ENCODE measurements at places on chromosomes 5 and 9.

DNA sequence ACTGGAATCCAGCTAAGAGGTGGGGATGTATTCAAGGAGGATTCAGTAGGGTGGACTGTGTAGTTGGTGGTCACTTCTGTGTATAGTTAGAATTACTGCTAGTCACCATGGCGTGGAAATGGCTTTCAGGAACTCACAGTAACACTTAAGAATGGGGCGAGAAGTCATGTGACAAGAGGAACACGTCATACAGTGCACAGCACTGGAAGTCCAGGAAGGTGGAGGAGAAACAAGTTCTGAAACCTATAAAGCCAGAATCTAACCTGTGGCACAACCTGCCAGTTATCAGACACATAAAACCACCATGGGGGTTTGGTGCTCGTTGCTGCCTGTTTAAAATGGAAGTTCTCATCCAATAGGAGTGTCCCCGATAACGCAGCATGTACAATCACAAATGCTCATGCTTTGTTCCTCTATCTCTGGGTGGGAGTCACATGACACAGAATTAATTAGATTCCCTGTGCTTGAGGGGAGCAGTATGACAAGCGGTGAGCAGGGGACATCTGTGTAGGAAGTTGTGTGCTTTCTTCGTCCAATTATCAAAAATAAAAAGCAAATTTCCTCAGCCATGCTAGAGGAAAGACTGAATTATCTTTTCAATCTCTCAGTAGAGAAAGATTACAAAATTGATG is 193.0 kb downstream of the SPOCK1 start:
- DNase-seq, result no peak

GRCh38 chr5:52893105-52893504 is 96.0 kb upstream of the ITGA2 start:
- DNase-seq, result no peak

DNA sequence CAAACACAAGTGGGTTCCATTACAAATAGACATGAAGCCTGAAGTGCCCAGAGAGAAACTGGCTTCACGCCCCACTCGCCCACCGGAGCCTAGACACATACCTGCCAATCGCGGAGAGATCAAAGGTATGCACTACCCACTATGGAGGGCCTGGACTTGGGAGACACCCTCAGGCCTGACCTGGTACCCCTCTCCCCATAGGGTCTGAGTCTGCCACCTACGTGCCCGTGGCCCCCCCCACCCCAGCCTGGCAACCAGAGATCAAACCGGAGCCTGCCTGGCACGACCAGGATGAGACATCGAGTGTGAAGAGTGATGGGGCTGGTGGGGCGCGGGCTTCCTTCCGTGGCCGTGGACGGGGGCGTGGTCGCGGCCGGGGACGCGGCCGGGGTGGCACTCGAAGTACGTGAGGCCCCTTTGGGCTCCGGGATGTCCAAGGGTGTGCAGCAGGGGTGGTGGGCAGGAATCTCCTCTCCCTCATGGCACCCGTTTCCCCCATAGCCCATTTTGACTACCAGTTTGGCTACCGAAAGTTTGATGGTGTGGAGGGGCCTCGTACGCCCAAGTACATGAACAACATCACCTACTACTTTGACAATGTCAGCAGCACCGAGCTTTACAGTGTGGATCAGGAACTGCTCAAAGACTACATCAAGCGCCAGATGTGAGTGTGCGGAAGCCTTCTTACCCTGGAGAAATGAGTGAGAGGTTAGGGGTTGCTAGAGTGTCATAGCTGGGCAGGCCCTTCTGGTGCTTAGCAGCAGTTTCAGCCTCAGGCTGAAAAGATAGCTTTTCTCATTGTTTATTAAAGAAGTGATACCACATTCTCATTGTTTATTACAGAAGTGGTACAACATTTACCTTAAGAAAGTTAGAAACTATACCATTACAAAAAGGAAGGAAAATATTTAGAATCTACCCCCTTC is 38.7 kb downstream of the LARP1 start:
- DNase-seq, result no peak

GRCh38 chr5:173289372-173289771 is 38.8 kb downstream of the STC2 start:
- DNase-seq, result no peak

GRCh38 chr5:143605403-143606005 is 202.0 kb upstream of the NR3C1 start:
- peak; percentile 24 for DNase-seq

DNA sequence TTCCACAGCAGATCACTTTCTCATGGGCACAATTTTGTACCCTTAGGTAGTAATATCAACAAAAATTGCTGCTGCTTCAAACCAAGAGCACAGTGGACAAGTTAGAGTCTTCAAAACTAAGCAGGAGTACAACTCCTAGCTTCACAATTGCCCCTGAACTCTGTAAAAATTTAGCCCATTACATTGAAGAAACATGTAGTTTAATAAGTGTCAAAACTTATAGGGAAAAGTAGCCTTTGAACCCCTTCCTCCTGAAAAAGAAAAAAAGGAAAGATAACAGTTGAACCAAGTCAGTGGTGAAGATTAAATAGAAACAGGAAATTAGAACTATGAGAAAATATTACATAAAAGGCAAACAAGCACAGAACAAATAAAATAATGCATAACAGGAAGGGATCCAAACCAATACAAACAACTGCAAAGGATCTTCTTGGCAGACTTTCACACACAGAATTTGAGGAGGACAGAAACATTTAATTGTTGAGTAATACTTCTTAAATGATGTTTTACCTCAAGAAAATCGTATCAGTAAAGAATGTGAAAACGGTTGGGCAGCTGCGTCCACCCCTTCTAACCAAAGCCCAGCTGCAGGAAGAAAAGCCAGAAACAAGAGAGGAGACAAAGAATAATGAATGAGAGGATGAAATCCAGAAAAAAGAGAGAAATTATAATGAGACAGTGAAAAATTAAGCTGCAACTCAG is 636.0 kb downstream of the NR2F1-AS1 start:
- no peak for DNase-seq

DNA sequence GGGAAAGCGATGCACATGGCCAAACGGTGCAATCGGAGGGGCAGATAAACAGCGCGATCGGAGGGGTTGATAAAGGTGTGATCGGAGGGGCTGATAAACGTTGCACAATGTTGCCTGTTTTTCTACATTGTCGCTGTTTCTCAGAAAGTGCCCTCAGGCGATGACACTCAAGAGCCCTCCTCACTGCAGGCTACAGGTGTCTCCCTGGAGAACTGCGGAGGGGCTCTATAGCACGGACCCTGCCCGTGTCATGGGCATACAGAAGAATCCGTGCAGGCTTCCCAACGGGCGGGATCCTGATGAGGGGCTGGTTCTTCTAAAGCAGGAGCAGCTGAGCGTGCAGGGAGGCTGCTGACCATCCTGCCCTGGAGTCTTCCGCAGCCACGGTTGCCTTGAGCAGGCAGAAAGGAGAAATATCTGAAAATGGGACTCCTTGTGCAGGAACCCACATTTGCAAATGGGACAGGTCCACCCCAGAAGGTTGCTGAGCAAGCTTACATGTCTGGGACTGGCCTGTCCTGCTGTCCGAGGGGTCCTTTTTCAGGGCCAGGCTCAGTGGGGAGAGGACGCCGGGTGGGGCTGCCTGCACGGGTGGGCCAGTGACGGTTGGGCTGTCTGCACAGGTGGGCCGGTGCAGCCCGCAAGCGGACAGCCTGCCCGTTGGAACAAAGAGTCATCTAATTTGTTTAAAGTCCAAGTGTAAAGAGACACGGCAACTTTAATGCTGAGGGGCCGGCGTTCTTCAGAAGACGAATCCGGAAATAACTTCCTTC is 25.1 kb upstream of the LPCAT1 start:
- peak; percentile 7 for DNase-seq

- no peak for DNase-seq
Observed at GRCh38 chr9:83271665-83272071, 208.7 kb upstream of the RASEF start.

GRCh38 chr5:160382346-160382745 is 11.9 kb upstream of the C1QTNF2 start:
- no peak for DNase-seq

DNA sequence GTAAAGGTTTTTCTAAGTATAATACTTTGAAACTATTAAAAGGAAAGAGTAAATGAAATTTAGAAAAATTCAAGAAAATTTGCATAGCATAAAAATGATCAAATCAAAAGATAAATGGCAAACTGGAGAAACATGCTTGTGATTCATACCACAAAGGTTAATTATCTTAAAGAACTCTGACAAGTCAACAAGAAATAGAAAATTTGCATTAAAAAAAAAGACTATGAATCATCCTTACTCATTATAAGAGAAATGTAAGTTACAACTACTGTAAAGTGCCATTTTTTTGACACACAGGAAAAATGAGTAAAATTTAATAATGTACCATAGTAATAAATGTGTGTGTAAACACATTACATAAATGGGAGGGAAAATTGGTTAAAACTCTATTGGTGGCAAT is 624.4 kb upstream of the C9orf72 start:
- DNase-seq, result no peak

- no peak for DNase-seq
Observed at GRCh38 chr9:72193478-72193881, 44.2 kb downstream of the GDA start.

GRCh38 chr9:5857928-5858327 is 25.0 kb upstream of the ERMP1 start:
- no peak for DNase-seq

DNA sequence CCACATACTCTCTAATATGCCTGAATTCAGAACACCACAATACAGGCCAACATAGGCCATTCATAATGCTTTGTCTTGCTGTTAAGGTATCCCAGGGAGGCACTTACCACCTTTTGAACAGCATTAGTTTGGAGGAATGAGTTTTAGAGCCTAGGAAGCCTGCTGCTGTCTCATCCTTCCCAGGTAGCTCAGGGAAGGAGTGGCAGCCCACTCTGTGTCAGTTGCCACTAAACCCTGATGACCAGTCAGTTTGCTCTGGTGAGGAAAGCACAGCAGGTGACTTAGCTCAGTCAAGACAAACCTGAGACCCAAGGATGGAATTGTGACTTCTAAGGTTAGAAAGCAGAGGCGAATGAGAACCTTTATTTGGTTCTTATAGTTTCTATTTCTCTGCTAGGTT is 337.4 kb upstream of the ATP10B start:
- DNase-seq, result no peak

- no peak for DNase-seq
Observed at GRCh38 chr5:16521521-16522483, 56.2 kb upstream of the ZNF622 start.

DNA sequence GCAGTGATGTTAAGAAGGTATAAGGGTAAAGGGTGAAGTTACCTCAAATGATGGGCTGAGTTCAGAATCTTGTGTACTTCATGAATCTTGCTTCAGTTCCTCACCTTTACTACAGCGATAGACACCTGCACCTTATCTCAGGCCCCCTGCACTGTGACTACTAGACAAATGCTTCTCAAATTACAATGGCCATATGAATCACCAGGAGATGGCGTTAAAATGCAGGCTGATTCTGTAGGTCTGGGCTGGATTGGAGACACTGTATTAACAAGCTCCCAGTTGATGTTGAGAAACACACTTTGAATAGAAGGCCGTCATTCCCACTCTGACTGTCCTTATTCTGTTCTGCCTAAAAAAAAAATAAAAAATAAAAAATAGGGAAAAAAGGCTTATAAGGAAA is 29.8 kb downstream of the TARS1 start:
- no peak for DNase-seq

GRCh38 chr5:159448841-159449407 is 118.6 kb upstream of the IL12B start:
- DNase-seq, result no peak

DNA sequence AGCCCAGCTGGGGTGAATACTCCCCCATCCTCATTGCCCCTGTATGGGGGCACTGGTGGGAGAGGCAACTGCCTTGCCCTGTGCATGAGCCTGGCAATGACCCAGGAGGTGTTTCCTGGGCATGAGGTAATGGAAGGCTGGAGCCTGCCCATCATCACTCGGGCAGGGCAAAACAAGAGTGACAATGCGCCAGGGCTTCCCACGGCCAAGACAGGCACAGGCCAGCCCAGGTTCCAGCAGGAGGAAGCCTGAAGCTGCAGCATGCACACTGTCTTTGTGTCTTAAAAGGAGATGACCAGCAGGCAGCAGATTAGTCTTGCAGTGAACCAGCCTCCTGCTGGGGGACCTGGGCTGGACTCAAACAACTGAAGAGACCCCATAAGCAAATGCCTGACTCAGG is 92.2 kb upstream of the SMIM23 start:
- DNase-seq, result no peak

- DNase-seq, result no peak
Observed at GRCh38 chr9:113426701-113427100, 16.2 kb downstream of the C9orf43 start.

DNA sequence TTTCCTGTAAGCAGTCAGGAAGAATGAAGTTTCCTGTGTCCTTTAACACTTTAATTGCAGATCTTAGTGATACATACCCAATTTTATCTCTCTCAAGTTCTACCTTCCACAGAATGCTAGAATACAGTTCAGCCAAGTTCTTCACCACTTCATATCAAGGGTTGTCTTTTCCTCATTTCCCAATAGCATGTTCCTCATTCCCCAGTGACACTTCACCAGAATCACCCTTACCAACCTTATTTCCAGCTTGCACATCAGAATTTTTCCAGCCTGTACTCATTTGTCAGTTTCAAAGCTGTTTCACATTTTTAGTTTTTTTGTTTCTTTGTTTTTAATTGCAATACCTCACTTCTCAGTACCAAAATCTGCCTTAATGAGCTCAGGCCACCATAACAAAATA is 126.1 kb downstream of the ESM1 start:
- DNase-seq, result no peak

DNA sequence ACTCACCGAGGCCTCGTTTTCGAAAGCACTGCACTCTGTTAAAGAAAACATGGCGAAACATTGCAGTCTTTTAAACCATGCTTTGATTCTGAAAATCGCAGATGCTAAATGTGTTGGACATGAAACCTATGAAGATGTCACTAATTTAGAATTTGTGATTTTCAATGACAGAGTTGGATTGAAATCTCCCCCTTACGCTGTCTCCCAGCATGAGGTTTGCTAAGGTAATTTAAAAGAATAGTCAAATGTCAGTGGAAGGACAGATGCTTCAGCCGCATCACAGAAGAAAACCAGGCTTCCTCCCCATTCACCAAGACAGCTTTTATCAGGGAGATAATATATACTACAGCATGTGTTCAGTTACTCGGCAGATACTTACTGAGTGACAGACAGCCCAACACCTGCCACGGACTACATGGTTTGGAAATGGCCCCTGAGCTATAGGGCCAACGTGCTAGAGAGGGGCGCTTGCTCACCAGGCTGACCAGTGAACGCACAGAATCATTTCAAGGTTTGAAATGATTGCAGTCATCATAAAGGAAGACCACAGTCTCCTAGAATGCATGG is 136.9 kb downstream of the ADAMTS16 start:
- DNase-seq, result no peak
